ENCODE measurements at places on chromosomes 1 and 21.

DNA sequence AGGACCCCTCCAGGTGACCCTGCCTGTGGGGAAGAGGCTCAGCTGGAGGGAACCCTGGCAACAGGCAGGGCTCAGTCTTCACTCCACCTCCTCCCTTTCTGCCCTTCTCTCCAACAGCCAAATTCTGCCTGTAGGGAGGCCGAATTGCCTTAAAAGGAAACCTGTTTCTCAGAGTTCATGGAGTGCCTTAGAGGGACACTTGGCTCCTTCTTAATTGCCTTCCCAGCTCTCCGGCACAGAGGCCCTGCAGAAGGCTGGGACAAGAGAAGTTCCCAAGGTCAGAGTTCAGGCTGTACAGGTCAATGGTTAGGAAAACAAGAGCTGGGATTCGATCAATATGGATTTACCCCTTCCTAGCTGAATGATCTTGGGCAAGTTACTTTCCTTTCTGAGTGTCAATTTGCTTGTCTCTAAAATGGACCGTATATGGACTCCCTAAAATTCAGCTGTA, 6.2 kb downstream of the CSRP1 start:
- peak; percentile 70 for DNase-seq

- DNase-seq, result peak; percentile 9
Measured at GRCh38 chr1:74937176-74937575, 197.0 kb upstream of the LHX8 start.

- DNase-seq, result no peak
Measured at GRCh38 chr1:240533154-240533780, 78.7 kb downstream of the GREM2 start.

DNA sequence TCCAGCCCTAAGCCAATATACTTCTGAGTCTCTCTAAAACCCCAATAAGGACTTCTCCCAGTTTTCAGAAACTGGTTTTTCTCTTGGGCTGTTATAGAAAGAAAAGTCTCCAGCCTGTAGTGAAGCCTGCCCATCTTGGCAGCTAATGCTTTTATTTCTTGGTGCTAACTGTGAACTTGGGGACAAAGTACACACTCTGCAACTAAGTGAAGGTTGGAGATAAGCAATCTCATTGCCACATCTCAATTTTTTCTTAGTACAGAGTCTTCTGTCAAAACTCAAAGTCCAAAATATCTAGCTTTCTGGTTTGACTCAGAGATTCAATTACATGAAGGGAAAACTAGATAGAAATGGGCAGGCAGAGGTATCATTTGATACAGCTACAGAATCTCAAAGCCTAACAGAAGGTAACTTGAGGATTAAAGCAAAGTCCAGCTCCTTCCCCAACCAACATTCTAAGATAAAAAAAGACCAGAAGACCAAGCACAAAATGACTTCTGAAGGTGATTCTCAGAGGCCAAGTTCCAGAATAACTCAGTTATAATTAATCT, 14.0 kb downstream of the AK2 start:
- DNase-seq, result no peak

DNA sequence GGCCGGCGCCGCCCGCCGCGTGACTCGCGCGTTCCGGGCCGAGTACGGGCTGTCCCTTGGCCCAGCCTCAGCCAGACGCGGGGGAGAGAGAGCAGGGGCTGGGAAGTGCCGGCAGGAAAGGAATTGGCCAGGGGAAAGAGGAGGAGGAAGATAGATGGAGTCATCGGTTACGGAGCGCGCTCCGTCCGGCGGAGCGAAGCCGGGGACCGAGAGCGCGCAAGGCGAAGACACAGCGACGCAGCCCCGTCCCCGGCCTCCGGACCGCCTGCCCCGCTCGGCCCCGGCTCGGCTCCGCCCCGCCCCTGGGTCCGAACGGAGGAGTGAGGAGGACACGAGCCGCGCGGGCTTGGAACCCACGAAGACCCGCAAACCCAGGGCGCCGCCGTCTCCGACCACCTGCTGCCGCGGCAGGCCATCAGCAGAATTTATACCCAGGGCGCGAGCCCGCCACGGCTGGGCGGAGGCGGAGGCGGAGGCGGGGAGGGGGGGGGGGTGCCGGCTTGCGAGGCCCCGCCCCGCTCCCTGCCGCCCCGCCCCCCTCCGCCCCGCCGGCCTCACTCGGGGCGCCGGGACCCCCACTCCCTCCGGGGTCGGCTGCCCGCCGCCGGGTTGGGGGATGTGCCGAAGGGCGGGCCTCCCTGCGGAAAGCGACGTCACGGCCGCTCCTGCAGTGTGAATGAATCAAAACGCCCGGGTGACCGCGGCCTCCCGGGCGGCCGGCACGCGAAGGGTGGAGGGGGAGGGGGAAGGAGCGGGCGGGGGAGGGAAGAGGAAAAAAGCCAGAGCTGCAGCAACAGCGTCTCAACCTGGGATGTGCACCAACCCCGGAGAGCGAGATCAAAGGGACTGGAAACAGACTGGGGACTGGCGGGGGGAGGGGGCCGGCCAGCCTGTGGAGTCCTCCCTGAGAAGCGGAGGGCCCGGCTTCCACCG, at the start of gene LHX4:
TSS of gene LHX4 (plus strand) at position 782 of the 933 bp plus-strand sequence. CDS start 266 bp downstream, outside the sequence.
- no peak for DNase-seq

- no peak for DNase-seq
Measured at GRCh38 chr1:32388641-32389040, 5.6 kb downstream of the BSDC1 start.

DNA sequence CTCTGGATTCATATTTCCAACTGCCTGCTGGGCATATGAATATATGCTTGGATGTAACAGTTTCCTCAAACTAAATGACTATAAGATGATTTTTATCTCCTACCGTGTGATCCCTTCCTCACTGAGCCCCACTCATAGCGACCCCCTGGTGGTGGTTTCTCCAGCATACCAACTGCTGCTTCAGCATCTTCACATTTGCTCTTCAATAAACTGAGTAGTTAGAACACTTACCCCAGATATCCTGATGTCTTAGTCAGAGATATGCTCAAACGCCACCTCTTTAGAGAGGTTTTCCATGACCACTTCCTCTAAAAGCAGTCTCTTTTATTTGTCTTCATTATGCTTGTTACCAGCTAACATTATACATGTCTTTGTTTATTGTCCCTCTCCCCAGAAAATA, 10.2 kb upstream of the HNRNPR start:
- DNase-seq, result no peak

- DNase-seq, result no peak
Measured at GRCh38 chr1:25580927-25581326, 35.7 kb upstream of the MAN1C1 start.

GRCh38 chr1:98698625-98699024, 37.1 kb downstream of the SNX7 start:
- no peak for DNase-seq

GRCh38 chr1:42952303-42953001, 6.2 kb downstream of the SLC2A1 start:
- no peak for DNase-seq

- no peak for DNase-seq
Measured at GRCh38 chr1:12578860-12579422, 39.1 kb downstream of the DHRS3 start.

GRCh38 chr1:43868741-43869067, 64.9 kb upstream of the ARTN start:
- DNase-seq, result peak; percentile 92

- DNase-seq, result no peak
Measured at GRCh38 chr1:173424782-173425407, 52.2 kb upstream of the PRDX6 start.

- no peak for DNase-seq
Measured at GRCh38 chr1:240058049-240058448, 33.6 kb upstream of the FMN2 start.

DNA sequence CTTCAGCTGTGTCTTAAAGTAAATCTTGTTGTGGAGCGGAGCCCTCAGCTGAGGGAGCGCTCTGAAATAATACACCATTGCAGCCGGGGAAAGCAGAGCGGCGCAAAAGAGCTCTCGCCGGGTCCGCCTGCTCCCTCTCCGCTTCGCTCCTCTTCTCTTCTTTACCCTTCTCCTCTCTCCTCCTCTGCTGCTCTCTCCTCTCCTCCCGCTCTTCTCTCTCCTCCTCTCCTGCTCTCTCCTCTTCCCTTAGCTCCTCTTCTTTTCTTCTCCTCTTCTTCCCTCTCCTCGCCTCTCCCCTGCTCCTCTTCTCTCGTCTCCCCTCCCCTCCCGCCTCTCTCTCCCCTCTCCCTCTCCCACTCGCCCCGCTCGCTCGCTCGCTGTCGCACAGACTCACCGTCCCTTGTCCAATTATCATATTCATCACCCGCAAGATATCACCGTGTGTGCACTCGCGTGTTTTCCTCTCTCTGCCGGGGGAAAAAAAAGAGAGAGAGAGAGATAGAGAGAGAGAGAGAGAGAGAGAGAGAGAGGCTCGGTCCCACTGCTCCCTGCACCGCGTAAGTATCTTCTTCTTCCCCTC, at the start of gene PROX1:
TSS of gene PROX1 (plus strand) at position 47 of the 580 bp plus-strand sequence. CDS start 8,563 bp downstream, outside the sequence.
- DNase-seq, result peak; percentile 98

GRCh38 chr1:63928186-63929105, 154.6 kb downstream of the ROR1 start:
- peak; percentile 45 for DNase-seq

GRCh38 chr1:21323091-21323490, 32.8 kb upstream of the ECE1 start:
- no peak for DNase-seq

DNA sequence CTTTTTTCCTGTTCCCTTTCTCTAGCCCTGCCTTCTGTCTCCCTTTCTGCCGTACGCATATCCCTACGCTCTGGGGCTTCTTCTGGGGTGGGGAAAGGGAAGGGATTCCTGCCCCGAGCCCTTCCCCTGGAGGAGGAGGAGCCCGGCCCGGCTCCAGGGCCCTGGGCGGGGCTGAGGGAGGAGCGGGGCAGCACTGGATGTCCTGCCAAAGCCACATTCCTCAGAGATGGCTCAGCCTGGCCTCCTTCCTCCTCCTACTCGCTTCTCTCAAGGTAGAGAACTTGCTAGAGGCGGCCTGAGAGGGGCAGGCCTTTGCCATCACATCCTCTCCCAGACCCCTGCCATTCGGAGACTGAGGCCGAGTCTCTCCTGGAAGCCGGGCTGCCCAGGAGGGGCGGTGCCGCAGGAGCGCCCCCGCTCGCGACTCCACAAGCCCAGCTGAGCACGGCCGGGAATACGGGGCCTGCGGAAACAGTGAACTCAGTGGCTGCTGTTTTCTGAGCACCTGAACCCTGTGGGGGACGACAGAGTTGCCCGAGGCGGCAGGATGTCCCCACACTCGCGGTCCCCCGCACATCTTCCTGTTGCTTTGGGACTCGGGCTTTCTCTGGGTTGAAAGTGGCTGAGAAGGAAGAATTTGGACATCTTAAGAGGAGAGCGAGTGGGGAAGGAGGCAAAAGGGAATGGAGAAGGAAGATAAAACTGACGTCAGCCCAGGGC, 12.2 kb downstream of the ADAMTSL4 start:
- peak; percentile 99 for DNase-seq

Measured in muscle of leg (tissue), 16 donors.